ENCODE measurements at places on chromosomes 1 and 21.

- no peak for DNase-seq
Measured at GRCh38 chr1:3717715-3718601, 34.3 kb upstream of the CCDC27 start.

DNA sequence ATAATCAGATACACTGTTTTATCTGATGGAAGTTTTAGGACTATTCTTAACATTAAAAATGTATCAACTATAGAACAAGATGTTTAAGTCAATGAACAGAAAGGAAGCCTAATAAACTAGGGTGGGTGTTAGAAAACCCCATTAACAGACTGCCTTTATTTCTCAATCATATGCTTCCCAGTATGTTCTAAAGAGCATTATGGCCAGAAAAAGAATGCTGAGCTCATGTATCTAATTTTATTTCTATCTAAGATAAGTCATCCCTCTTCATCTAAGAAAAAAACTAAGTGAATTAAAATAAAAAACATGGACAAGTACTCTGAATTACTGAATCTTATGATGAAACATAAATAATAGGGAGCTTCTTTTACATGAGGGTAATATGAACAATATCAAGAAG, 86.5 kb upstream of the TTC39A start:
- DNase-seq = no peak

- no peak for DNase-seq
Measured at GRCh38 chr1:160567858-160568682, 11.2 kb downstream of the CD84 start.

GRCh38 chr1:221823149-221823548, 81.3 kb upstream of the DUSP10 start:
- no peak for DNase-seq

DNA sequence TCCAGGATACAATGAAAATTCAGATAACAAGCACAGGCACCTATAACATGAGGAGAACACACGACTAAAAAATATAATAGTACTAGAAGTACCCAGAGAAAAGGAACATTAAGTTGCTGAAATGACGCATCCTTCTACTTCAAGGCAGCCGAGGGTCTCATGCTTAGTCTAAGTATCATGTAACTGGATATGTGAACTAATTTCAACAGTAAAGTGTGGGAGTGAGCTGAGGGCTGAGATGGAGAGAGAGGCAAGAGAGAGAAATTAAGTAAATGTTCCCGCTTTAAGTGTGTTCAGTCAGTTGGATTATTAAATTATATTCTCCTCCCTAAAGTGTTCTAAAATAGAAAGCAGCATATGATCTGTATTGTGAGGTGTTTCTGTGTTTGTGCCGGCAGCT, 152.2 kb upstream of the KRTAP19-8 start:
- no peak for DNase-seq

DNA sequence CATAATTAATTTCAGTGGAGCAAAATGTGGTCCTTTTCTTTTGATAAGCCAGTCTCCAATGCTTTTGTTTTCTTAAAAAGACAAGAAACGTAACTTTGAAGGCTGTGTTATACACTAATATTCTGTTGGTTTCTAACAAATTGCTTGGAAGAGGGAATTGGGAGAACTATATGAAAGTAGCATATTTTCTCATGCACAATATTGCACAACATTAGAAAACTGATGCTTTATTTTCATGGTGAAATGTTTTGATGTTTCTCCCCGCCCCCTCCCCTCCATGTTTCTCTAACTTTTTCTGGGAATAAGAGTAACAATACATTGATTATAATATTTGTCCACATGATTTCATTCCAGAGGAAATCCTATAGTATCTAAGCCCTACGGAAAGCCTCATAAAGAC, 115.4 kb downstream of the OLFML2B start:
- no peak for DNase-seq

- DNase-seq = no peak
Measured at GRCh38 chr1:110339407-110340206, 430 bp downstream of the RBM15 start.

DNA sequence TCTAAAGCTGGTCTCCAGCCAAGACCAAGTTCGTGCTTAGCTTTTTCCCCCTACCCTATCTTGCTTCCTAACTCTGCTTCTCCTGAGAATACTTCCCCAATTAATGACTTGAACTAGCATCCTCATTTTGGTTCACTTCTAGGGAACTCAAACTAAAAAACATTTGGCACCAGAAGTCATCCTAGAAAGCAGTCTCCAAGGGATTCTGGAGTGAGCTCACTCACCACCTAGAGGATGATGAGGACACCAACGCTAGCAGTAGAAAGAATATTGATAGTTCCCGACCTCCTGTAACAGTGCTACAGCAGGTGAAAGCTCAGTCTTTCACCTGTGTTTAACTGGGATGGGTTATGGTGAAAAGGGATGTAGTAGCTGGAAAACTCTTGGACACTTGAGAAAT, 4.7 kb upstream of the PSMB2 start:
- no peak for DNase-seq

DNA sequence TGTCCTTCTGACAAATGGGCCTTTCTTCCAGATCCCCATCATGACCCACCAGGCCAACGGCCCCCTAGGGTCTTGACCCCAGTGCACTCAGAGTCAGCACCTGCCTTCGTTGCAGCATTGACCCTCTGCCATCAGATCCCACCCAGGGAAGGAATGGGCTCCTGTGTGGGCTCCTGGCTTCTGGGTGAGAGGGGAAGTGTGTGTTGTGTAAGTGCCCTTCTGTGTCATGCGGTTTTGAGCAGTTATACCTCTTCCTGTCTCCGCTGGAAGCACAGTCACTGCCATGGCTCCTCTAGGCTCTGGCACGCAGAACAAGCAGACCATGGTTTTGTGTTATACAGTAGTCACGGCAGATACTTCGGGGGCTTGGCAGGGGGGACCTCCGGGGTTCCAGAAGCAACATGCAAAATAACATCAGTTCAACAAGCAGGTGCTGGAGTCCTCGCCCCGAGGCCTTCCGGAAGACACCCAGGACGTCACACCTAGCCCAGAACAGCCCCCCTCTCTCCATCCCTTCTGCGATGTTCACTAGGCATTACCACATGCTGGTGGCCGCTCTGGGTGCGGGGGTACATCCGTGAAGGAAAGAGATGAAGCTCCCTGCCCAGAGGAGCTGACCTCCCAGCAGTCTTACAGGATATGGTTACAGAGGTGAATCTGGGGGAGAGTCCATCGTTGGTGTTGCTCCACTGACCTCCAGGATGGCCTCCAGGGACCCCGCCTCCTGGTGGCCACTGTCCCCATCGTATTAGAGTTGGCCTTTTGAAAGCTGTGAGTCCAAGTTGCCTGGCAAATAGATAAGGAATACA, 17.4 kb upstream of the KCNAB2 start:
- DNase-seq = no peak

DNA sequence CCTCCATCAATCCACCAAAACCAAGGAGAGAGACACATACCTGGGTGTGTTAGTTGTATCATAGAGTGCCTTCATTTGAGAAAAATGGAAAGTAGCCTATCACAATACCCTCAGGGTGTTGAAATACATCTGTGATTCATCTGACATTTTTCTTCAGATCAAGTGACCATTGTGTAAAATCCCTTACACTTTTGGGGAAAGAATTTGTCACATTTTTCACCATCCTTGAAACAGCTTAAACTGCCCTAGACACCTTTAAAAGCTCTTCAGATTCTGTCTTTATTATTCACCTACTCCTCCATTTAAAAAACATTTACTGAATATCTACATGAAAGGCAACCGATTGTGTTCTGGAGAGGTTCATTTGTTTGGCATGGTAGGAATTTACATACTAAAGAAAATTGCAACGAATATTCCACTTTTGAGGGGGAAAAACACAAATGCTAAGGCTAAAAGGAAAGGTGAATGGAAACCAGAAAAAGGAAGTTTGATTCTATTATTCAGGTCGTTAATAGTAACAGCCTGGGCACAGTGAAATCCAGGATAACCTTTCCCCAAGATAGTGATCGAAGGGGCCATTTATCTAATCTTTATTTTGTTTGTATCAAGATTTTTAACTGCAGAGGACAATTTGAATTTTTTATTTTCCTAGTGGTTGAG, 70.4 kb upstream of the SAMSN1 start:
- DNase-seq = no peak

Data from GM04503 (cell line).